ENCODE measurements at places on chromosomes 3 and 15.

DNA sequence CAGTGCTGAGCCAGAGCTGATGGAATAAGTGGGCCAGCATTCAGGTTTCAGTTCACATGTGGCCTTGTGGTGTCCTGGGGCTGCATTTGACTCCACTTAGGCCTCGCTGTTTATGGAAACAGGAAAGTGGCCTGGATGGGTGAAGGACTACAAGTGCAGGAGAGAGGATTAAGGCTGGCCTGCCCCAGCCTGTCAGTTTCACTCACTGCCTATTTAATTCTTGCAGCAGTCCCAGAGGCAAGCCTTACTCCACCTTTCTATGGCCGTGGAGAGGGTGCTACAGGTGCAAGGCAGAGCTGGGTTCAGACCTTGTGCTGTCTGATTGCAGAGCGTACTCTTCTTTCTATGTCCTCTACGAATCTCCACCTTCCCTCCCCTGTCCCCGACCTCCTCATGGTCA lies 37.7 kb downstream of the ABHD17C start:
- DNase-seq: no peak

GRCh38 chr3:174532776-174533175 lies 326.4 kb upstream of the NAALADL2 start:
- DNase-seq: no peak

GRCh38 chr3:26648461-26648860 lies 25.9 kb downstream of the LRRC3B start:
- DNase-seq: no peak

DNA sequence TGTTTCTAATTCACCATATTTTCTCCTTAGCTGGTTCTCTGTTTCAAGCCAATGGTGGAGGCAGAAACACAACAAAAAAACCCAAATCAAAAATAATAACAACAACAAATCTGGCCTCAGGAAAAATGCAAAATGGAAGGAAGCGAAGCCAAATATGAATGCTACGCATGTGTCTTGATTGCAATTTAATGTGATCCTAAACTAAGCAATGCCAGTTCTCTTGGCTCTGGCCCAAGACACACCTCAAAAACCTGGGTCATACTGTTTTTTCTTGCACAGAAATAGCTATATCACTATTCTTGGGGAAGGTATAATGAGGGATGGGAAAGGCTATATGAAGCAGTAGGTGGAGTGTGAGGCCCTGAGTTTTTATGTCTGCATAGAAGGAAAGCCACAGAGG lies 724.7 kb downstream of the AGBL1 start:
- DNase-seq: no peak

DNA sequence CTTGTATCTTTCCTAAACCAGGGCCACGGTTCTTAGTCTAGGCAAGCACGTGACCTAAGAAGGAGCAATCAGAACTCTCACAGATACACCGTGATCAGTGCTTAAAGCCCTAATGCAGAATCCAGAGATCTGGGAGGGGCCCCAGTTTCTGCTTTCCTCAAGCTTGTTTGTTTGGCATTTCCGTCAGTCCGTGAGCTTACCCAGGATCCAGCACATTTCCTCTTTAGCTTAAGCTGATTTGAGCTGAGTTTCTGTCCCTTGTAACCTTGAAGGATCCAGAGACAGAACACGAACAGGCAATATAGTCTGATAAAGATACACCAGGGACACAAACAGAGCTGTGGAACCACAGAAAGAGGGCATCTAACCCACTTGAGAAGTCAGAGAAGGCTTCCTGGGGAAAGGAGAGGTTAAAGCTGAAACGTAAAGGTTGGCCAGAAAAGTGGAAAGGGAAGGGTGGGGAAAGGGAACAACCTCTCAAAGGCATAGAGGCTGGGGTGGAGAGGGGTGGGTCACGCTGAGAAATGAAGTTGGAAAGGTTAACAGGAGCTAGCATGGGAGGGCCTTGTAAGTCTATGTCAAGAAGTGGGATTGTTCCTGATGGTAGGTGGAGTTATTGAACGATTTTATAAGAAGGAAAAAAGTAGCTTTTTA lies 42.1 kb upstream of the RARB start:
- no peak for DNase-seq

DNA sequence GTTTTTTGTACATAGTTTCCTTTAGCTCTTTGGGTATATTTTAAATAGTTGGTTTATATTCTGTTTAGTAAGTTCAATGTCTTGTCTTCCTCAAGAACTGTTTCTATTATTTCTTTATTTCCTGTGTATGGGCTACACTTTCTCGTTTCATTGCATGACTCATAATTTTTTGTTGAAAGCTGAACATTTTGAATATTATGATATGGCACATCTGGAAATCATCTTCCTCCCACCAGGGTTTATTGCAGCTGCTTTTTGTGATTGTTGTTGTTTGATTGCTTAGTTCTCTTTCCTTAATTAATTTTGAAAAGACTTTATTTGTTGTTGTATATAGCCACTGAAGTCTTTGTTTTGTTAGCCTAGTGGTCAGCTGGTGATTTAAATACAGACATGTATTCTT lies 43.8 kb downstream of the LSM3 start:
- no peak for DNase-seq

Data from activated T-cell treated with anti-CD3 and anti-CD28 coated beads for 4 hours (primary cell).